ENCODE measurements at places on chromosomes 5 and 9.
A peak's percentile ranks its signal among the peaks of the same experiment; 100 is the strongest.

DNA sequence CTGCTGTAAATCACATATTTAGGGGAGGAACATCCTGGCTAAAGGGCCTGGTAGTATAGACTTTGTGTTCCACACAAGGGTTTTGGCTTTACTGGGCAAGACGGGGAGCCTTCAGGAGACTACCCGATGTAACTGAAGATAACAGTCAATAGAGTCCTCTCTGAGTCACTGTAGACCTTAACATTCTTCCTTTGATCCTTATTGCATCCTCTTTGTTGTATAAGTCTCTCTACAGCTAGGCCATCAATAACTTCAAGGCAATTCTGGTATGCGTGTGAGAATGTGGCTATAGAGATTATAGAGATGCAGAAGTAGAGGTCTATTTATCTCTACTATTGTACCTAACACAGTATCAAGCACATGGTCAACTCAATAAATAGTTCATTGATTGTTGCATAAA lies 67.3 kb upstream of the STK32A start:
- DNase-seq, result no peak

- DNase-seq, result no peak
These were observed 242.3 kb downstream of the CAAP1 start for GRCh38 chr9:26650325-26650724.

DNA sequence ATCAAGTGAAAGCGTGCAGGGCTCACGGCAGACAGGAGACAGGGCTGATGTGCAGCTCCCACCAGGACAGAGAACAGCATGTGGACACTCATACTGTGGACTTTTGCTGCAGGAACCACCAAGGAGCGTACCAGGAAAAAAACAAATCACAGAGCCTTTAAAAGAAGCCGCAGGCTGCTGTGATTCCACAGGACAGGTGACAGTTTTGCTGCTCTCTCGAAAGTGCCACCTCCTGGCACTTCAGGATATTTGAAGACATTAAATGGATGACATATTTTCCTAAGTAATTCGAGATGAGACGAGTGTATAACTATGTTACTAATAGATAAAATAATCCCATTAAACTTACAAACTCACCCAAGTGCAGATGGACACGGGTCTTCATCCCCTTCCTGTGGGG lies 29.3 kb downstream of the ZDHHC11 start:
- DNase-seq, result no peak

DNA sequence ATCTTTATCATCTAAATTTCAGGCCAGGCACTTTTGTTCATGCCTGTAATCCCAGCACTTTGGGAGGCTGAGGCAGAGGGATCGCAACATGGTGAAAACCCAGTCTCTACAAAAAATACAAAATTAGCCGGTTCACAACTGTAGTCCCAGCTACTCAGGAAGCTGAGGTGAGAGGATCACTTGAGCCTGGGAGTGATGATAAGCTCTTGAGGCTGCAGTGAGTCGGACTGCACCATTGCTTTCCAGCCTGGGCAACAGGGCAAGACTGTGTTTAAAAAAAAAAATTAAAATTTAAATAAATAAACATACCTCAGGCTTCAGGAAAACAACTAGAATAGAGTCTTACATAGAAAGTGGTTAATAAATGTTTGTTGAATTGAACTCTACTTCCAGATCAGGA lies 147.4 kb downstream of the AGTPBP1 start:
- no peak for DNase-seq

DNA sequence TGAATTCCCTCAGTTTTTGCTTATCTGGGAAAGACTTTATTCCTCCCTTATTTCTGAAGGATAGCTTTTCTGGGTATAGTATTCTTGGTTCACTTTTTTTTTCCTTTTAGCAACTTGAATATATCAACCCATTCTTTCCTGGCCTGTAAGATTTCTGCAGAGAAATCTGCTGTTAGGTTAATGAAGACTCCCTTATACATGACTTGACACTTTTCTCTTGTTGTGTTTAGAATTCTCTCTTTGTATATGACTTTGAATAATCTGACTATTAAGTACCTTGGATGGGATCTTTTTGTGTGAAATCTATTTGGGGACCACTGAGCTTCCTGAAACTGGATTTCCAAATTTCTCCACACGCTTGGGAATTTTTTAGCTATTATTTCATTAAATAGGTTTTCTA lies 55.0 kb upstream of the CDK5RAP2 start:
- no peak for DNase-seq

DNA sequence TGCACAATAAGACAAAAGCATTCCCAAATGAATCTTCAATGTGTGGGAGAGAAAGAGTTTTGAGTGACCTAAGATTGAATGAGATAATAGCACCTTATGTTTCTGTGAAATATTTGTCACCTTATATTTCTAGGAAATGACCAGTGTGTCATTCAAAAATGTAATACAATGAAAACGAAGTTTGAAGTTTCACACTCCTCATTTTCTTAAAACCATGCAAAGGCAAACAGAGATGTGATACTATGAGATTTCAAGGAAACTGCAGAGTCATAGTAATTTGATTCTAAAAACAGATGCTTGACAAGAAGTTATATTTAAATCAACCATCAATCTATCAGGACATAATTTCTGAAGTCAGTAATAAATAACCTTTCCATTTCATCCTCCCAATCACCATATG lies 13.6 kb upstream of the ABCA1 start:
- DNase-seq, result no peak

GRCh38 chr5:74257060-74257527 lies 383.4 kb downstream of the ENC1 start:
- no peak for DNase-seq

DNA sequence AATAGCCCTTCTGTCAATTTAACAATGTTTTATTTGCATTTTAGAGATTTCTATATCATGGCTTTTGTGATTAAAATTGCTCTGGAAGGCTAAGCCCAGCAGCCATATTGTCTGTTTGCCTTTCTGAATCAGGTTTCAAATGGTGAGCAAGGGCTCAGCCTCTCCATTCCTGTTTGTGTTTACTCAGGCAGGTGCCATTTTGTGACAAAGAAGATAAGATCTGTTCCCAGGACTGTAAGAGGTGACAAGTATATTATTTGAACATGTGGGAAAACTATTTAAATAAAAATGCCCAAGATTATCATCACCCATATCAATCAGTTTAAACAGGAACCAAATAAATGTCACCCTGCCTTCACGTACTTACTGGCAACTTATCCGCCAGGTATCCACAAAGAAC lies 641.3 kb upstream of the KLF4 start:
- DNase-seq, result peak; percentile 31

- no peak for DNase-seq
These were observed 214.9 kb downstream of the MCTP1 start for GRCh38 chr5:95069948-95070347.

GRCh38 chr5:103915081-103915480 lies 352.5 kb upstream of the NUDT12 start:
- DNase-seq, result no peak

DNA sequence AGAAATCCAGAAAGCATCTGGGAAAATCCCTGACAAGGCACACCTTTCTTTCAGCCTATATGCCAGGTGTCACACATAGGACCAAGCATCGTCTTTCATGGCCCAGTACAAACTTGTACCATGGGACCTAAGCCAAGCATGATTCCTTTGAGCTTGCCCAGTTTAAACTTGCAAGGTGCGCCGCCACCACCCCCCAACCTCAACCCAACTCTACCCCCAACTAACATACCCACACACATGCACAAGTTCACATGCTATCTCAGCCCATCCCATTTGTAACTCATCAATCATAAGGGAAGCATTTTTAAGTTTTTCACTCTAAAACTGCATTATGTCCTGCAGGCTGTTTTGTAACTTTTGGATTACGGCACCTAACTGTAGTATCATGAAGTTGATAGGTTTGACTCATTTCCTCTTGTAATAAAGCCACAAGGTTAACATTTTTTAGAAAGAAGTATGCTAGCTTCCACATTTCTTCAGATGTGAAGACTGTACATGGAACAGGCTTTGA lies 145.9 kb upstream of the FST start:
- no peak for DNase-seq

DNA sequence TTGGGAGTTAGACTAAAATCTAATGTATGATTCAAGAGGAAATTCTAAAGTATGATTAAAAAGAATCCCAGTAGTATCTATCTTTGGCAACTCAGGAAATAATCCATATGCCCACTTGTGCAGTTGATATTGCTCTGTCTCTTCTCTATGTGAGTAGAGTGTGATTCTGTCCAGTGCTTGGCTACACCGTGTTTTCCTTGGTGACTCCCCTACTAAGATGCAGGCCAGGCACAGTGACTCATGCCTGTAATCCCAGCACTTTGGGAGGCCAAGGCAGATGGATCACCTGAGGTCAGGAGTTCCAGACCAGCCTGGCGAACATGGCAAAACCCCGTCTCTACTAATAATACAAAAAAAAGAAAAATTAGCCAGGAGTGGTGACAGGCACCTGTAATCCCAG lies 495.4 kb downstream of the MAT2B start:
- DNase-seq, result no peak

- DNase-seq, result no peak
These were observed 451.6 kb downstream of the CDH18 start for GRCh38 chr5:19536387-19536786.

- peak; percentile 22 for DNase-seq
These were observed at the start of gene BSPRY for GRCh38 chr9:113349445-113350094. Gene BSPRY (plus strand): TSS chr9:113349541. CDS start chr9:113349580, 39 bp downstream.

DNA sequence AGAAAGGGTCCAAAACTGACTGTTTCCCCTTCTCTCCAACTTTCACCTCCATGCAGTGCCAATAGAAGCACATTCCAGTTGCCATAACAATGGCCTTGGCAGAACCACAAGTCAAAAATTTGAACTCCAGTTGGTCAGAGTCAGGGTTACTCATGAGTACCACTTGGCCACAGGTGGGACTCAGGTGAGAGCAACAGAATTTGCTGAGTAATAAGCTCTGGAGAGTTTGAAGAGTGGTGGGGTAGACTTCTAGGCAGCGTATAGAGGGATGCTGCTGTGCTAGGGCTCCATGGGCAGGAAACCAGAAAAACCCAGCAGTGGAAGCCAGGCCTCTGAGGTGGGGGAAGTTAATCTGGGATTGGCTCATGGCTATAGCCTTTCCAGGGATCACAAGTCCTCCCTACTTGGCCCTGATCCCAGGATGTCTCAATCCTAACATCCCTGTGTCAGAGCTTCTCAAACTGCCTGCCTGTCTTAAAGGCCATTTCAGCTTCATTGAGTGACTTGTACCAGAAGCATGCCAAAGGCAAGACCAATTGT lies 30.2 kb downstream of the SNX18 start:
- DNase-seq, result no peak

GRCh38 chr9:73132034-73132776 lies 19.5 kb upstream of the ANXA1 start:
- DNase-seq, result peak; percentile 92

DNA sequence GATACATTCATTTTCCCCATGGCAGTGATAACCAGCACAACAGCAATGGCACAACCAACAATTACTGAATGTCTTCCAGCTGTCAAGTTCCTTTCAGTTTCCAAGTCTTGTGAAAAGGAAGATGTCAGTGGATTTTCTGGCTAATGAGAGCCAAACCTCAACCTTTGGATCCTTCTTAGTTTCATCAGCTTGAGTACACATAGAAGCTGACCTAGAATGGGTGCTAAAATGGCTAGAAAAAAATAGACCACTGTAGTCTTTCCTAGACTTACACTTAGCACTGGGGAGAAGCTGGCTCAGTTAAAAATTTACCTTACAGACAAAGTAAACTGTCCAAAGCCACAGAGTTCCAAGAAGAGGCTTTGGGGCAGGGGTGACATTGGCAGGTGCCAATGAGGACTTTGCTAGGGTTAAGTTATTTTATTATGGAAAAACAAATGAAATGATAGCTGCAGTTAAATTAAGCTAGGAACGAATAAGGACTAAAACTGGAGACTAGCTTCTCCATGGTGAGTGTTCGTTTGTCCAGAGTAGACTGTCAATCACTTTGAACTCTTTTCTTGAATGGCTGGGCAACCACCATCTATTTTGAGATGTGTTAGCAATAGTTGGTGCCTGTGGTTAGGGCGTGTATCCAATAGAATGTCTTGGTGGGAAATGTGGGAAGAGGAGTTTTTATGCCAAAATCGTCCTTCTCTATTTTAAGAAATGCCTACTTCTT lies 25.9 kb upstream of the TXN start:
- no peak for DNase-seq

GRCh38 chr9:132498531-132499210 lies 83.7 kb upstream of the BARHL1 start:
- no peak for DNase-seq

- DNase-seq, result no peak
These were observed 14.0 kb downstream of the BOD1 start for GRCh38 chr5:173602423-173602822.

DNA sequence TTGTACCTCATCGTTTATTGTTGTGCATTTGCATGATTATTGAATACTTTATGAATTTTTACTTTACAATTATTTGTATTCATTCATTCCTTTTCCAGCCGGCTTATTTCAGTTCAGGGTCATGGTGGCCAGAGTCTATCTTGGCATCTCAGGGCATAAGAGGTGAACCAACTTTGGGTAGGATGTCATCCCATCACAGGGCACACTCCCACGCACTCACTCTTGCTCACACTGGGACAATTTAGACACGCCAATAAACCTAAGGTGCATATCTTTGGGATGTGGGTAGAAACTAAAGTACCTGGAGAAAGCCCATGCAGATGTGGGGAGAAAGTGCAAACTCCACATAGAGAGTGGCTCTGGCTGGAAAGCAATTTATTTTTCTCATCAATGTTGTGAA lies 158.1 kb upstream of the MAST4 start:
- DNase-seq, result no peak

- DNase-seq, result no peak
These were observed 59.6 kb downstream of the GCNT4 start for GRCh38 chr5:74992791-74993190.

DNA sequence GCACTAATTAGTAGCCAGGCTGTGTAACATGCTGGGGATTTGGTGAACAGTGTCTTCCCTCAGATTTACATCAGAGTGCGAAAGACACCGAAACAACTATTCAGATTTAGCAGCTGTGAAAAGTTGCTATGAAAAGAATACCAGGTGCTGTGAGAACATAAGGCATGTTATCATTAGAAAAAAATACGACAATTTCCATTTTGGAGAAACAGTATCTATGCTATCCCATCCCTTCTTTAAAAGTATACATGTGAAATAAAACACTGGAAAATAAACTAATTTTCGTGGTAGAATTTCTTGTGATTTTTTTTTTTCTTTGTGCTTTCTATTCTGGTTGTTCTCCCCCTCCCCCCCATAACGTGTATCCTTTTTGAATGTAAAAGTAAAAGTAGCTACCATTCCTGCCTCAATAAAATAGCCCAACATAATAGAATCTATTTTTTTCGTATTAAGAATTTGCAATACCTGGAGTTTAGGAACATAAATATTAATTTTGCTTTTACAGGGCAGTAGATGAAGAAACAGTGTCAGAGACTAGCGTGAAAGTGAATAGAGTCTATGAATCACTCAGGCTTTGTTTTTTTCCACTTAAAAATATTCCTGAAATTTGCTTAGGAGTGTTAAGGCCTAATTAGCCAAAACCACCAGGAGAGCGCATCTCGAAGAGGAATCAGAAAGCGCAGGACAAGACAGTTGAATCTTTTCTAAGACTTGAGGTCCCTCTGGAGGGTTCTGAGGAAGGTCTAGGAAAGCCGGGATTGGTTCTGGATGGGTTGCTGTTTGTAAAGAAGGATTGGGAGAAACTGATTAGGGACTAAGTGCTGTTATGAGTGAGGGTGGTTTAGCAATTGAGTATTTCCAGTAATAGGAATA lies 813 bp upstream of the SLU7 start:
- DNase-seq, result no peak

GRCh38 chr5:10220248-10220647 lies 29.4 kb downstream of the ATPSCKMT start:
- DNase-seq, result no peak
